Stimulated activated CD4-positive, alpha-beta T cell treated with anti-CD3 and anti-CD28 coated beads, Interleukin-1b, Interleukin-23, amount 100 ng/mL, for 1 hour (primary cell): ENCODE measurements at places on chromosomes 16 and 17.

DNA sequence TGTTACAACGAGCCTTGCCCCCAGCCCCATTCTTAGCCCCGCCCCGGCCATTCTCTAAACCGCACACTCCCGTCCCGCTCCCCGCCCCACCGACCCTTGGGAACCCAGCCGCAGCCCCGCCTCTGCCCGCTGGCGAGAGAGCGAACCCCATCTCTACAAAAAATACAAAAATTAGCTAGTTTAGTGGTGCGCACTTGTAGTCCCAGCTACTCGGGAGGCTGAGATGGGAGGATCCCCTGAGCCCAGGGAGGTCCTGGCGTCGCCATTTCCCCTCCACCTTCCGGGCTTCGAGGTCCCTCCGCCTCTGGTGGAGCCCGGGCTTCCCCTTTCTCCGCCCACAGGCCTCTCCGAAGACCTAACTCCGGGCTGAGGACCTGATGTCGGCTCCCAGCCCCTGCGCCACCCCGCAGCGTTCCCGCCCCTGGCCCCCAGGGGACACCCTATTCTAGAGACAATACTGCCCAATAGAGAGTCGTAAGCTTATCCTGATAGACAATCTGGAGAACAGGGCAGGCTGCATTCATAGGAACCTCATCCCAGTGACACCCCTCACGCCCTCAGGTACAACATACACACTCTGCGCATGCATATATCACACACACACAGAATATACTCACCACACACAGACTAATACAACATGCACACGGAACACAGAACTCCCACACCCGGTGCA is 480 bp upstream of the PROCA1 start:
- DNase-seq, result no peak

- DNase-seq, result no peak
These were observed 11.1 kb upstream of the SLC5A11 start for GRCh38 chr16:24834459-24835335.

DNA sequence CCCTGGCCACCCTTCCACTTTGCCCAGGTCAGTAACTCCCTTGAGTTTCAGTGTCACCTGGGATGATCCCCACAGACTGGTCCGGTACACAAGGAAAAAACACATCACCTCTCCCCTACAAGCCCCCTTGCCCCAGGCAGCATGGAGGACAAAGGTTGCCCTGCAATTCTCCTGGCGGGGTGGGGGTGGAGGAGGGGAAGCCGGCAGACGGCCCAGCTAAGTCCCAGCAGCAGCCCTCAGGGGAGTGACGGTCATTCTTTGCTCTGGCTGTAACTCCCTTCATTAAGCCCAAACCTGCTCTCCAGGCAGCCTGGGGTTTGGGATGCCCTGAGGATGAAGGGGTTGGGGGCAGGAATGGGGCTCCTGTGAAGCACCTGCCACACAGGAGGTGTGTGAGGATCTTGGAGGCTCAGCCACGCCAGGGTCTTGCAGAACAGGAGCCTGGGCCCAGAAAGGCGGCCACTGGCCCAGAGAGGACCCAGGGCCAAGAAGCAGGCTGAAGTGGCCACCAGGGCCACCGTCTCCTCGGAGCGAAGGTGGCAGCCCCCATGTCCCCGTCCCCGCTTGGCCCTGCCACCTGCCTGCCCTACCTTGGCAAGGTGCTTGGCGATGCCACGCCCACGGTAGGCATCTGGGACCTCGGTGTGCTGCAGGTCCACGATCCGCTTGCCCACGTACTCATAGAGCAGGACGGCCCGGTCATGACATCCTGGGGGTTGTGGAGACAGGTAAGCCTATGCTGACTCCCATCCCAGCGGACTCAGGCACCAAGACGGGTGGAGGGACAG is 9.5 kb downstream of the NATD1 start:
- no peak for DNase-seq

GRCh38 chr17:18377437-18378204 is at the start of gene EVPLL:
EVPLL (plus strand) TSS chr17:18377778; CDS start chr17:18380938, 3,160 bp downstream.
- DNase-seq, result no peak

DNA sequence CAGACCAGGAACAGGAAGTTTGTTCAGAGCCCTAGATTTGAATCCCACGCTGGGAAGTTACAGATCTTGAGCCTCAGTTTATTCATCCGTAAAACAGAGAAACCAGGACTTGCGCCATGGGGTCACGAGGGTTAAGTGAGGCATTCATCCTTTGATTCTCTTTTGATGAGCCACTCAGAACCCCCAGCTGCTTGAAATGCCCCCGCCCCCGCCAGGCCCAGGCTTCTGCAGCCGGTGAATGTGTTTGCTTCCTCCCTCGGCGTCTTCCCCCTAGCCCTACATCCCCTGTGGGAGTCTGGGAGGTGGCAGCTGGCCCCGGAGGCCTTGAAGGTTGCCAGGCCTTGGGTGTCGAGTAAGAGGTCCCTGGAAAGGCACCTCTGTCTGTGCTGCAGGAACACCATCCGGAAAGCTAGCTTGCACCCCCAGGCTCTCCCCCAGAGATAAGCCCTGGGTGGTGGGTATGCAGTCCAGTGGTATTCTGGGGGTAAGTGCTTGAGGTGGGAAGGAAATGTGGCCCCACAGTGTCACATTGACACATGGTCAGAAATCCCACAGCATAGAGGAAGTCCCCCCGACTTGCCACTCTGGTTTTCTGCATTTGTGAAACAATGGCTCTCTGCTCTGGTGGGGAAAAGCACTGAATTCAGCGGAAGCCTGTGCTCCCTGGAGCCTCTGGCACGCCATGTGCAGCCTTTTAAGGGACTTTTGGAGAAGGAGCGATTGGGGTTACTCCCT is 14.9 kb downstream of the IRF8 start:
- no peak for DNase-seq

DNA sequence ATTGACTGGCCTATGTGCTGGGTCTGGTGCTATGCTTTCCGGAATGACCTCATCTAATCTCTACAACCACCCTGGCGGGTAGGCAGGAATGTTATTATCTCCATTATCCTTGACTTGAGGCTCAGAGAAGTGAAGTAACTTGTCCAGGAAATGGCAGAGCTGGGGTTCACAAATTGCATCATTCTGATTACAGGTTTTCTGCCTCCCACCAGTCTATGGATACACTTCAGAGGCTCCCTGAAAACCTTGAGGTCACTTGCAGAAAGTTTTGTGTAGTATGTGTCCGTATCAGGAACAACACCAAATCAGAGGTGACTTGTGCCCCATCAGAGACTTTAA is 19.1 kb downstream of the NOD2 start:
- DNase-seq, result no peak
